ENCODE measurements at places on chromosomes 1 and 21. TPM values are rescaled to one million over a fixed set of nuclear protein-coding genes. Genes with fewer than 3 reads are reported as not detected.

The ADCY10 gene
- total RNA-seq, result 24.6 TPM

- H3K4me1 ChIP-seq, result no peaks in the 10 kb centered on the region
- H3K36me3 ChIP-seq, result no peaks in the 10 kb centered on the region
- no peak overlapping the region for H3K4me3 ChIP-seq
- H3K27me3 ChIP-seq, result no peaks in the 10 kb centered on the region
These were observed 46.6 kb upstream of the APOBEC4 start for GRCh38 chr1:183699616-183700160.

- H3K4me1 ChIP-seq, result no peaks in the 10 kb centered on the region
- H3K4me3 ChIP-seq, result no peak overlapping the region
- H3K27ac ChIP-seq, result no peak overlapping the region
- H3K27me3 ChIP-seq, result no peaks in the 10 kb centered on the region
- no peak for DNase-seq
These were observed 14.9 kb downstream of the TRMT13 start for GRCh38 chr1:100147875-100148274.

GRCh38 chr1:1599030-1599934, 653 bp downstream of the FNDC10 start:
- H3K36me3 ChIP-seq, result no peaks in the 10 kb centered on the region
- H3K4me3 ChIP-seq, result peak overlapping the region; percentile 7
- peaks cover 25% of the 10 kb centered on the region for H3K4me1 ChIP-seq
- DNase-seq, result no peak
- H3K27me3 ChIP-seq, result no peaks in the 10 kb centered on the region

GRCh38 chr1:97190326-97190725, 468.7 kb downstream of the PTBP2 start:
- H3K4me1 ChIP-seq, result no peaks in the 10 kb centered on the region
- DNase-seq, result no peak
- H3K27me3 ChIP-seq, result no peaks in the 10 kb centered on the region
- no peak overlapping the region for H3K4me3 ChIP-seq
- H3K36me3 ChIP-seq, result no peaks in the 10 kb centered on the region

DNA sequence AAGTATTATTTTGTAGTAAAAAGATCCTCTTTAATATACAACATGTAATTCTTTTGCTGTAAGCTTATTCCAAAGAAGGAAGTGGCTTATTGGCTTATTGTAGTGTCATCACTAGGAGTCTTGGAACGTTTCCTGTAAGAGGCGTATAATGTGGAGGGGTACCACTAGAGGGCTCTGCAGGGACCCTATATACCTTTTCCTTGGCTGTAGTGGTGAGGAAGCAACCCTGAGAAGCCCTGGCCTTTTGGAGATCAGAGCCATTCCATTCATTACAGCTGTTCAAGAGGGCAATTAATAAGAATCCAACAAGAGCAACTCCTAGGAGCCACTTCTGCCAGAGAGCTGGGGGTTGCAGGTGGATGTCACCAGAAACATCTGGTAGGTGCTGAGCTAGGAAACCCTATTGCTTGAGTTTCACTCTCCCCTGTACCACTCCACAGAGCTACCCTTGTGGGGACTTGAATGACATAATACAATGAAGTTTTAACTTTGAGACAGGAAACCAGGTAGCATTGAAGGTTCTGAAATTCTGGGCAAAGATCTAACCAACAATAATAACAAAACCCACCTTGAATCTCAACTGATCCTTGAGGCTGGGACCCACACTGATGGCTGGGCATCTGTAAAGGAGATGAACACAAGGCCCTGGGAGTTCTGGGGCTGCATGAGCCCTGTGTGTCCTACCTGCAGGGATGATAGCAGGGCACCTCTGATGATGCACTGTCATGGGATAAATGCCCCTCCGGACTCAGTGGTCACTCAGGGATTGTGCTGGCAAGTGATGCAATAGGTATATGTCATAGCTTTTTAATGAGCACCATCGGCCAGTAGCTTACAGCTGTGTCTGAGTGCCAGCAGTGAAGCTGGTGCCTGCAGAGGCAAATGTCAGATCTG, 160.2 kb upstream of the COA6 start:
- DNase-seq, result no peak
- H3K27ac ChIP-seq, result no peak overlapping the region
- H3K36me3 ChIP-seq, result no peaks in the 10 kb centered on the region
- H3K27me3 ChIP-seq, result no peaks in the 10 kb centered on the region
- no peaks in the 10 kb centered on the region for H3K4me1 ChIP-seq
- no peak overlapping the region for H3K4me3 ChIP-seq

- H3K36me3 ChIP-seq, result no peaks in the 10 kb centered on the region
- H3K4me1 ChIP-seq, result peaks cover 34% of the 10 kb centered on the region
- H3K27me3 ChIP-seq, result no peaks in the 10 kb centered on the region
- no peak overlapping the region for H3K4me3 ChIP-seq
These were observed 125.4 kb downstream of the EDEM3 start for GRCh38 chr1:184629266-184629665.

DNA sequence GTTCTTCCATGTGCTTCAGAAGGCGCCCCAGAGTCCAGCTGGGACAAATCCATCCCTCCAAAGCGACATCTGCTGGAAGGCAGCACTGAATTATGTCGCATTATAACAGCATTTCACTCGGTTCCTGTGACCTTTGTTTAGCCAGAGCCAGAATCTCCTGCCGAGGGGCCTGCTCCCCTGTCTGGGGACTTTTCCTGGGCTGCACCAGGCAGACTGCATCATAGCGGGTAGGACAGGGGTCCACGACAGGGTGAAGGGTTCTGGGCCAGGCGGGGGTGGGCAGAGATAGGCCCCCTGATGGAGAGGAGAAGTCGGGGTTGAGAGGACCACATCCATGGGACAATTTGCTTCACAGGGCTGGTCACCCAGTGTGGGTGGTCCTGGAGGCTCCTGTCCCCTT, 276.9 kb downstream of the MATN1 start:
- DNase-seq, result no peak
- H3K4me1 ChIP-seq, result no peaks in the 10 kb centered on the region
- no peaks in the 10 kb centered on the region for H3K27me3 ChIP-seq
- H3K4me3 ChIP-seq, result no peak overlapping the region
- H3K36me3 ChIP-seq, result no peaks in the 10 kb centered on the region

GRCh38 chr1:212721388-212722247, 22.0 kb upstream of the BATF3 start:
- H3K36me3 ChIP-seq, result no peaks in the 10 kb centered on the region
- no peak for DNase-seq
- H3K27ac ChIP-seq, result no peak overlapping the region
- no peak overlapping the region for H3K4me3 ChIP-seq
- no peaks in the 10 kb centered on the region for H3K4me1 ChIP-seq
- no peaks in the 10 kb centered on the region for H3K27me3 ChIP-seq

The MROH9 gene
- 2.8 TPM for total RNA-seq

The GBP4 gene
- 5.7 TPM for total RNA-seq

- H3K4me3 ChIP-seq, result no peak overlapping the region
- no peak overlapping the region for H3K27ac ChIP-seq
- H3K36me3 ChIP-seq, result no peaks in the 10 kb centered on the region
- no peaks in the 10 kb centered on the region for H3K27me3 ChIP-seq
- no peak for DNase-seq
- H3K4me1 ChIP-seq, result peaks cover 6% of the 10 kb centered on the region
These were observed 27.8 kb downstream of the WNT9A start for GRCh38 chr1:227919906-227920305.

The NTNG1 gene
- 1.8 TPM for total RNA-seq

The PPIE gene
- 71.5 TPM for total RNA-seq

- H3K36me3 ChIP-seq, result no peaks in the 10 kb centered on the region
- no peak overlapping the region for H3K4me3 ChIP-seq
- H3K27ac ChIP-seq, result no peak overlapping the region
- DNase-seq, result peak; percentile 90
- H3K27me3 ChIP-seq, result no peaks in the 10 kb centered on the region
These were observed 6.7 kb downstream of the NCDN start for GRCh38 chr1:35564037-35564883.

DNA sequence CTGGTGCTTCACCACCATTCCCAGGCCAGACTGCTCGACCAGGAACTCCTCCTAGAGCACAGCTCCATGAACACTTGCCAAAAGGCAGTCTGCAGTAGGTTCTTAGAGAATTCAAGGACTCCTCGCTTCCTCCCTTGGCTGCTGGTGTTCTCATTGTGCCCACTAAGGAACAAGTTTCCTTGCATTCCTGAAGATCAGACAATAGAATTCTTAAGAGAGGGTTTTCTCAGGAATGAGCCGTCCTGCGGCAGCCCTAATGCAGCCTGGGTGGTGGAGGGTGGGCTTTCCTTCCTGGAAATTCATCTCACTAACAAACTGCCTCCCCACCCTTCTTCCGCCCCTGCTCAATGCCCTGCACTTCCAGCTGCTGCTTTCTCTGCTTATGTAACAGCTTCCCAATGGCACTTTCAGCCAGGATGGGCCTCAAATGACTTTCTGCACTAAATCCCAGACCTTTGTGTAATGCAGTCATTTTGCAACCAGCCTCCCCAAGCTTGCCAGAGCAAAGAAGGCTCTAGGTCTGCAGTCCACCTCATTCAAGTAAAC, 287.9 kb downstream of the PLPP3 start:
- no peaks in the 10 kb centered on the region for H3K36me3 ChIP-seq
- DNase-seq, result peak; percentile 38
- no peaks in the 10 kb centered on the region for H3K27me3 ChIP-seq
- no peak overlapping the region for H3K4me3 ChIP-seq
- H3K4me1 ChIP-seq, result peaks cover 5% of the 10 kb centered on the region

The ECM1 gene
- total RNA-seq, result 5.0 TPM

The NR1I3 gene
- total RNA-seq, result 0.31 TPM

The LRRC53 gene
- total RNA-seq, result 0.08 TPM

GRCh38 chr1:100035214-100035613, 65.4 kb downstream of the SLC35A3 start:
- no peaks in the 10 kb centered on the region for H3K36me3 ChIP-seq
- H3K4me1 ChIP-seq, result peaks cover 8% of the 10 kb centered on the region
- DNase-seq, result no peak
- no peak overlapping the region for H3K4me3 ChIP-seq

The SLC9C2 gene
- total RNA-seq, result 15.9 TPM

The HNRNPR gene
- 95.8 TPM for total RNA-seq

DNA sequence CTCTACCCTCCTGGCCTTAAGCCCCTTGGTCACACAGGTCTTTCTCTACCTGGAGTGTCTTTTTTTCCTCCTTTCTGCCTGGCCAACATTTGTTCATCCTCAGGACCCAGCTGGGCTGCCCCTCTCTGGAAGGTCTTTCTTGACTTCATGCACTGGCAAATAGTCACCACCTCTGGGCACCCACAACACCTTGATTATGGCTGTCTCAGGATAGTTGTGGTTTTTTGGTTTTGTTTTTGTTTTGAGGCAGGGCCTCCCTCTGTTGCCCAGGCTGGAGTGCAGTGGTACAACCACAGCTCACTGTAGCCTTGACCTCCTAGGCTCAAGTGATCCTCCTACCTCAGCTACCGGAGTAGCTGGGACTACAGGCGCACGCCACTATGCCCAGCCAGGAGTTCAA, 10.8 kb downstream of the RPS6KA1 start:
- DNase-seq, result no peak
- no peaks in the 10 kb centered on the region for H3K36me3 ChIP-seq
- peak overlapping the region; percentile 14 for H3K27ac ChIP-seq
- H3K4me3 ChIP-seq, result no peak overlapping the region
- no peaks in the 10 kb centered on the region for H3K27me3 ChIP-seq

Data from testis (tissue), 5 donors.